ENCODE measurements at places on chromosomes 7 and 10.

DNA sequence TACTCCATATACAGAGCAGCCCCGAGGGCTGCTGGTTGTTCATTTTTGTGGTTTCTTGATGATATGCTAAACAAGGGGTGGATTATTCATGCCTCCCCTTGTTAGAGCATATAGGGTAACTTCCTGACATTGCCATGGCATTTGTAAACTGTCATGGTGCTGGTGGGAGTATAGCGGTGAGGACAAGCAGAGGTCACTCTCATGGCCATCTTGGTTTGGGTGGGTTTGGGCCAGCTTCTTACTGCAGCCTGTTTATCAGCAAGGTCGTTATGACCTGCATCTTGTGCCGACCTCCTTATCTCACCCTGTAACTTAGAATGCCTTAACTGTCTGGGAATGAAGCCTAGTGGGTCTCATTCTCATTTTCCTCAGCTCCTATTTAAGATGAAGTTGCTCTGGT lies 31.3 kb downstream of the GNAT3 start:
- DNase-seq = no peak

DNA sequence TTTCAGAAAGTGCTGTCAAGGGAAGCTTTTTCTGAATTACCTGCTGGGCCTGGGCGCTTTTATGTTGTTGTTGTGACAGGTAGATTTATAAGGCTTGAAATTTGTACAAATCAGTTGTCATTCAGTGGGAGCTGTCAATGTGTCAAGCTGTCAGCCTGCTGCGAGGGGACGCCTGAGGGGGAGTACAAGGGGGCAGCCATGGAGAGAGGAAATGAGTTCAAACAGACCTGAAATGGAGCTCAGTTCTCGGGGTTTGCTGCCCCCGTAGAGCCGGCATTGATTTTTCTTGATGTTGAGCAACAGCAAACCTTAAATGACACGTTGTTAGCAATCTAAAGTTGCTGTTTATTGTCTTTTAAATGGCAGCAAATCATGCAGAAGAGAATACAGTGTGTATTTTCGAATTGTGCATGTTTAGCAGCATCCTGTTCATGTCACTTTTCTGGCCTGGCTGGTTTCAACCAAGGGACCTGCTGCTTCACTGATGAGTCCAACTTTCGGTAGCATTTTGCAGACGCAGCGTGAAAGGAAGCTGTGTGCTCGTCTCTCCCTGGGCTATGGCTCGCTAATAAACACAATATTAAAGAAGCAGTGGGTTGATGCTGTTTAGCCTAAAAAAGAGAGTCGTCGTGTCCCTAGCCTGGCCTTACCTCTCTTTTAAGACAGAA lies 166.5 kb downstream of the LRMDA start:
- DNase-seq = no peak

DNA sequence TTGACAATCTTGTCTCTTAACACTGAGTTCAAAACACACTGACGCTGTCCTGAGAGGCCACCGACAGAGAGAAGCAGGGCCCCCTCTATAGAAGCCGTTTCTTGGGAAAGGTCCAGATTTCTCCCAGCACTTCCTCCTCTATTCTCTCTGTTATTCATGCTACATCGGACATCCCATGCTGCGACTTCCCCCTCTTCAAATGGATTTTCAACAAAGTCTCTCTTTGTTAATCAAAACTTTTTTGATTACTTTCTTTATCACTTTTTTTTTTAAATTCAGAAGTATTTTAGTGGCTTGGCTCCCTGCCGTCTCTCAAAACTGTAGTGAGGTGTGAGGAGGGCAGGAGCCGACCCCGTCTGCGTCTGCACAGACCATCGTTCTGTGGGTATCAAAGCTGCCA lies 298.9 kb upstream of the PITRM1 start:
- no peak for DNase-seq

- DNase-seq = no peak
Measured at GRCh38 chr10:50417886-50418830, 166.8 kb upstream of the ASAH2 start.

DNA sequence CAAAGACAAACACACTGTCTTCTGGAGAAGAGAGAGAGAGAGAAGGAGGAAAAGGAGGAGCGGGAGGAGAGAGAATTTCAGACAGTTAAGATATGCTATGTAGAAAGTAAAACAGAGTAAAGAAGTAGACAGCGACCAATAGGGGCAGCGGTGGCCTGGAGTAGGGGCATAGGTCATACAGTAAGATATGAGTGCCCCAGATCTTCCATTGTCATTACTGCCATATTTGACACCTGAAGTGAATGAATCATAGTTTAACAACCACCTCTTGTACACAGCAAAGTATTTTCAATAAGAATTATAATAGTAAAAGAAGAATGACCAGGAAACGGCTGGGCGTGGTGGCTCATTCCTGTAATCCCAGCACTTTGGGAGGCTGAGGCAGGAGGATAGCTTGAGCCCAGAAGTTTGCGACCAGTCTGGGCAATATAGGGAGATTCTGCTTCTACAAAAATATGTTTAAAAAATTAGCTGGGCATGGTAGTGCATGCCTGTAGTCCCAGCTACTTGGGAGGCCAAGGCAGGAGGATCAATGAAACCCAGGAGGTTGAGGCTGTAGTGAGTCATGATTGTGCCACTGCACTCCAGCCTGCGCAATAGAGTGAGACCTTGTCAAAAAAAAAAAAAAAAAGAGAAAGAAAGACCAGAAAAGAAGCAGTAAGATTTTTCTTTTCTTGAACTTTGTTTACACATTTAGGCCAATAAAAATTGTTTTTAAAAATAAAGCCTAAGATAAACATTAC lies 77.0 kb upstream of the GPR158 start:
- DNase-seq = no peak

- DNase-seq = no peak
Measured at GRCh38 chr10:117217196-117217761, 20.0 kb downstream of the KCNK18 start.

GRCh38 chr7:24917510-24918239 lies 62.3 kb downstream of the OSBPL3 start:
- peak; percentile 69 for DNase-seq

DNA sequence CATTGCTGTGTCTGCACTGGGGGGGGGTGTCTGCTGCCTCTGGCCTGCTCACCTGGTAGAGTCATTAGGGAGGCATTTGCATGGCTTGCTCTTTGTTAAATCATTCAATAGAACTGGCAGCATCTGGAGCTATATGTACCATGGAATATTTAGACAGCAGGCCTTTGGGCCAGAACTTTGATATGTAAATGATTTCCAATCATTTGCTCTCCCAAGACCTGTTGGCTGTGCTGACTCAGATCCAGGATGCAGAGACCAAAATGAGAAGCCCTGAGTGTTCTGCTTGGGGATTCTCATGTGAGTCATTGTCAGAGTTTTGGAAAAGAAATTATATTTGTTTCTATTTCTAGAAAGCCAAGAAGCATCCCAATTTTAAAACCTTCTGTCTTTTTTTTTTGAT lies 257.6 kb upstream of the IGFBP3 start:
- peak; percentile 27 for DNase-seq

DNA sequence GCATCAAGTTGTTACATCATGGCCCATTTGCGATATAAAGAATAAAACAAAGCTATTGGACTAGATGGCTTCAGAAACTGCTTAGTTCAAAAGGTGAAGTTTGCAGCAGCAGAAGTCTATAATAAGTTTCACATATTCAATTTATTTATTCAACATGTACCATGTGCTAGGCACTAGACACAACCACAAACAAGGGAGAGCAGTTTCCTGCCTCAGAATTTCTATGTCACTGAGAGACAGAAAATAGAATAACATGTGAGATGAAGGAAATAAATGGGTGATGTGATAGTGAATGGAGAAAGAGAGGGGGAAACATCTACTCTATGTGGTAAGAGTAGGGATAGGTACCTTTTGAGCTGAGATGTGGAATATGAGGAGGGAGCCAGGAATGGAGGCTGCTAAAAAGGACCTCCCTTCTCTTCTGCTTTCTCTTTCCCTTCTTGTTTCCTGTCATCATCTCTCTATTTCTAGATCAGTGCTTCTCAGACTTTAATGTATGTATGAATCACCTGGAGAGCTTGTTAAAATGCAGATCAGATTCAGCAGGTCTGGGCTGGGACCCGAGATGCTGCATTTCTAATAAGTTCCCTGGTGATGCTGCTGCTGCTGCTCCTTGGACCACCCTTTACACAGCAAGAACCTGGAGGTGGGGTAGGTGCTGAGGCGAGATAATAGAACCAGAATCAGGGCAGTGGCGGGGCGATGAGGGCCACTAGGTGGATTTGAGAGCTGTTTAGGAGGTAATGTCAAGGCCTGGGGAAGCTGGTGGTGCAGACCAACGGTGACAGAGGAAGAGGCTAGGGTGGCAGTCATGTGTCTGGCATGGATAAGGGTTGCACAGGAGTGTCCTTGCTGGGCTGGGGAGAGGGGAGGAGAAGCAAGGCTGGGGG lies 13.7 kb upstream of the INMT start:
- DNase-seq = no peak

DNA sequence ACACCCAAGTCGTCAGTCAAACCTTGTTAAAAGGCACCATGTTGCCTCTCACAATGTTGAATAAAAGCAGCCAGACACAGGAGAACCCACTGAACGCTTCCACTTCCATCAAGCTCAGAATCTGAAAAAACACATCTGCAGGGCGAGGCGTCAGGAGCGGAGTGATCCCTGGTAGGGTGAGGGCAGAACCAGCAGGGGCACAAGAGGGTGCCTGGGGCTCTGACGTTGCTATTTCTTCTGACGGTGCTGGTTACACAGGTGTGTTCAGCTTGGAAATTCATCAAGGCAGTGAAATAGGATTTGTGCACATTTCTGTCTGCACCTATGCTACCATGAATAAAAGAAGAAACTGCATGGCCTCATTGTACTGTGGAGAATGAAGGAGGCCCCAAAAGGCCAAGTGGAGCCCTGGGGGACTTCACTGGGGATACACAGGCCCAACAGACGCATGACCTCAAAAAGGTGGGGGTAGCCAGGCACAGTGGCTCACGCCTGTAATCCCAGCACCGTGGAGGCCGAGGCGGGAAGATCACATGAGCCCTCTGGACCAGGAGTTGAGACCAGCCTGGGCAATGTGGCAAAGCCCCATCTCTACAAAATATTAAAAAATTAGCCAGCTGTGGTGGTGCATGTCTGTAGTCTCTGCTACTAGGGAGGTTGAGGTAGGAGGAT lies 19.2 kb upstream of the NCAPG2 start:
- DNase-seq = no peak

GRCh38 chr7:79965946-79966345 lies 168.7 kb upstream of the GNAI1 start:
- DNase-seq = no peak

DNA sequence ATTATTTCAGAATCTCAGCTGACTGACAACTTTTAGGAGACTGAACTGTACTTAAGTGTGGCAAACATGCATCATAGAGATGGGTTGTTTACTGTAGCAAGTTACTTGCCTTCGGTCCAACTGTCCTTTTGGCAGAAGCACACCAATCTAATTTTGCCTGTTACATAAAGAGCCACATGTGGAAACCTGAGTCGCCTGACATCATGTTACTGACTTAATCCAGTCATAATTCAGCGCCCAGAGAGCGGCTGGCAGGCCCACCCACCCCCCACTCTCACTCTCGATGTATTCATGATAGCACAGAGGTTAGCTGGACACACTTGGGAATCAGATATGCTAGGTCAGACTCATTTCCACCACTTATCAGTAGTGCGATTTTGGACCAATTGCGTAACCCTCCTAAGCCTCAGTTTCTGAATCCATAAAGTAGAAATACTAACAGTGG lies 57.3 kb upstream of the CAPZA2 start:
- DNase-seq = no peak

DNA sequence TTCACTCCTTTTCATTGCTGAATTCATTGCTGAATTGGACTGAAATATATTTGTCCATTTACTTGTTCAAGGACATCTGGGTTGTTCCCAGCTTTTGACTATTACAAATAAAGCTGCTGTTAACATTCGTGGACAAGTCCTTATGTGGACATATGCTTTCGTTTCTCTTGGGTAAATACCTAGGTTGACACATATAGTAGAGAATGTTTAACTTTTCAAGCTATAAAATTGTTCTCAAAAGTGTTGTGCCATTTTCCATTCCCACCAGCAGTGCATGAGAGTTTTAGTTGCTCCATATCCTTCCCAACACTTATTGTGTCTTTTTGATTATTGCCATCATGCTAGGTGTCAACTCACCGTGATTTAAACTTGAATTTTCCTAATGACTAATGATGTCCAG lies 17.5 kb upstream of the CPVL start:
- no peak for DNase-seq

DNA sequence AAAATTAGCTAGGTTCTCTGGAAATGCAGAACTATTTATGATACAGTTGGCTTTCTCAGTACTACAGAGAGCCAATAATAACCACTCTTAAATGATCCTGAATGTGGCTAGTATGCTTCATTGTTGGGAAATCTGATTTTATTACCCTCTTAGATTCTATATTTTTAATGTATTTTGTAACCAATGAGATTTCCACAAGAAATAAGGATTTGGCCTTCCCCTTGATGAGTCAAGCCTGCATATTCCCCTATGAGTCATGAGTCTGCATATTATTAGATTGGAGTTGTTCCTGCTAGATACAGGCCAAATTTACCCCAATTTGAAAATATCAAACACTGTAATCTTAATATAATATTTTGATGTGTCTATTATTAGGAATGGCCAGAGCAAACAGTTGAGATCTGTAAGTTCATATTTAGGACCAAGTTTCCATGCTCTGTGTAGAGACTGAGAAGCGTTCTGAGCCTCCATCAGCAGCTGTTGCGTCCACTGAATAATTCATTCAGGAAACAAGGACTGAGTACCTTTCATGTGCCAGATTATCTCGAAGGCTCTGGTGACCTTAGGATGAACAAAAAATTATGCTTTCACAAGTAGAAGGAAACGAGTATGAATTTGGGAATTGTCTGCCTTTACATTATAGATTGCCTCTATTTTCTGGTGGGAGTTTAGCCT lies 793.4 kb downstream of the NRG3 start:
- DNase-seq = peak; percentile 41

DNA sequence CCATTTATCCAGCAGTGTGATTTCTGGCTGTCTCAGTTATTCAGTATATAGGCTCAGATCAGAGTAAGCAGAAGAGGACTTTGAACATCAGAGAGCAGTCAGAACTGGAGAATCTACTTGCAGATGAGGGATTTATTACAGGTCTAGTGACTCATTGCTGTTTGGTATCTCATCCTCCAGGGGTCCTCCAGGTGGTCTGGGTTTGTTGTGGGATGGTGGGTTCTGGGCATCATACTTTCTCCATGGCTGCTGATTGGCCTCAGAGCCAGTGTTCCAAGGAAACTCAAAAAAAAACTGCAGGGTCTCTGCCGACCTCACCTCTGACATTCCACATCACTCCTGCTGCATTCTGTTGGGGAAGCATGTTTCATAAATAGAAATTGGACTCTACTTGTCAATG lies 214.8 kb downstream of the CNTNAP2 start:
- DNase-seq = no peak

GRCh38 chr7:121072826-121073225 lies 84.3 kb downstream of the CPED1 start:
- DNase-seq = no peak

GRCh38 chr10:35306852-35307251 lies 29.5 kb upstream of the CCNY start:
- DNase-seq = no peak

DNA sequence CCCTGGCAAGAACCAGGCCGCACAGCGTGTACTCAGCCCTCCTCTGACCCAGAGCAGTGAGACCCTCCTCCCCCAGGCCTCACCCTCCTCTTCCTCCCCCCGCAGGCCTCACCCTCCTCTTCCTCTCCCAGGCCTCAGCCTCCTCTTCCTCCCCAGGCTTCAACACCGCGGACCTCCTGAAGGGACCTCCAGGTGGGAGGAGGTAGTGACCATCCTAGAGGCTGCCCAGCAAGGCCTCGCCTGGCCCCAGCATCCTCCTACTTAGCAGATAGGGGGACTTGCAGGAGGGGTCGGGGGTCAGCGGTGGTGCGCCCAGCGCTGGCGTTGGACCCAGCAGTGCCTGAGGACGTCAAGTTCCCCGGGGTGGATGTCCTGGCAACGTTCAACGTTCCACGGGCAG lies 270.8 kb downstream of the ELFN1 start:
- no peak for DNase-seq

Data from skeletal muscle cell (primary cell).